ENCODE measurements at places on chromosomes 1 and 21.

DNA sequence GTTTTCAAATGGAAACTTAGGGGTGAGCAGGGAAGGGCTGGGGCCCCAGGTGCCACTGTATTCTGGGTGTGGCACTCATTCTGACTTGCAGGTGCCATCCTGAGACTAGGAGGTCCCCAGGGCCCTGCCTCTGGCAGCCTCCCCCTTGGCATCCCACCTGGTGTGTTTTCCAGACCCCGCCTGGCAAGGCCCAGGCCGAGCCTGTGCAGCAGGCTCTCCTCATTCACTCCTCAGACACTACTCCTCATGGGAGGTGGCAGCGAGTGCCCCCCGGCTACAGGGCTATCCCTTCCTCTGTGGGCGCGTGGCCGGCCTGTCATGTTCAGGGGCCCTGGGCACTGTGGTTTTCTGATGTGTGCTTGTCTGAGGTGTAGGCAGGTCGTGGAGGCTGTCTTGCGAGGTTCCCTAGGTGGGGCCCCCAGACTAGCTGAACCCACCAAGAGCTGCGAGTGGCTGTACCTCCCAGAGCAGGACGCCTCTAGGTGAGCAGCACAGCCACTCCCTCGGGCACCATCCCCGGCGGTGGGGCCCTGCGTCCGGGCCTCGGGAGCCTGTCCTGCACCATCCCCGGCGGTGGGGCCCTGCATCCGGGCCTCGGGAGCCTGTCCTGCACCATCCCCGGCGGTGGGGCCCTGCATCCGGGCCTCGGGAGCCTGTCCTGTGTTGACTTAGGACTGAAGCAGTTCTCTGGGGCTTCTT, 13.2 kb downstream of the SLX9 start:
- DNase-seq, result no peak

- no peak for DNase-seq
Observed at GRCh38 chr1:234091065-234091401, 186.6 kb downstream of the SLC35F3 start.

DNA sequence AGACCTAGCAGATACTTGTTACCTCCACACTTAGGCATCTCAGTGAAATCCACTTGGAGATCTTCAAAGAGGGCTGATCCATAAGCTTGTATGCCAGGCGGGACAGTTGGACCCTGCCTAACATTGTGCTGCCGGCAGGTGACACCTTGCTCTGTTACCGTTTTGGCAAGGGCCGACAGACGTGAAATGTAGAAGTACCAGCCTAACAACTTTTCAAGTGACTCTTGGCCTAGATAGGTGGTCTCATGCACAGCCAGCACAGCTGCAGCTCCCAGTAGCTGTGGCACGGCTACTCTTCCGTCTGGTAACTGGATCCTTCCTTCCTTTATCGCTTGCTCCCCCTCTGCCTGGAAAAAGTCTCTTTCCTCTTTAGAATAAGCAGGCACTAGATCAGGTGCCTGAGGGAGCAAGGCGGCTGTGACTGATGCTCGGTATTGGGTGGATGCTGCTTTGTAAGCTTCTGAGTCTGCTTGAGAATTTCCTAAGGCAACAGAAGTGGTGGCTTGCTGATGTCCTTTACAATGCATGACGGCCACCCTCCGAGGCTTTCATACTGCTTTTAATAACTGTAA, 713.5 kb downstream of the AMY1C start:
- no peak for DNase-seq

GRCh38 chr1:84141182-84142003, 2.7 kb upstream of the PRKACB start:
- no peak for DNase-seq

DNA sequence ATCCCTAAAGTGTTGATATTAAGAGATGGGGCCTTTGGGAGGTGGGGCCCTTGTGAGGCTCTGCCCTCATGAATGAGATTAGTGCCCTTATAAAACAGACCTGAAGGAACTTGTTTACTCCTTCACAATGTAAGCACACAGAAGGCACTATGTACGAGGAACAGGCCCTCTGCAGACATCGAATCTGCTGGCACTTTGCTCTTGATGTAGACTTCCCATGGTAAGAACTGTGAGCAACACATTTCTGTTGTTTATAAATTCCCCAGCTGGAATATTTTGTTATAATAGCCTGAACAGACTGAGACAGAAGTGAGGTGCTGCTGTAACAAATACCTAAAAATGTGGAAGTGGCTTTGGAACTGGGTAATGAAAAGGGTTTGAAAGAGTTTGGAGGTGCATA, 193.2 kb downstream of the TGFB2 start:
- DNase-seq, result no peak

DNA sequence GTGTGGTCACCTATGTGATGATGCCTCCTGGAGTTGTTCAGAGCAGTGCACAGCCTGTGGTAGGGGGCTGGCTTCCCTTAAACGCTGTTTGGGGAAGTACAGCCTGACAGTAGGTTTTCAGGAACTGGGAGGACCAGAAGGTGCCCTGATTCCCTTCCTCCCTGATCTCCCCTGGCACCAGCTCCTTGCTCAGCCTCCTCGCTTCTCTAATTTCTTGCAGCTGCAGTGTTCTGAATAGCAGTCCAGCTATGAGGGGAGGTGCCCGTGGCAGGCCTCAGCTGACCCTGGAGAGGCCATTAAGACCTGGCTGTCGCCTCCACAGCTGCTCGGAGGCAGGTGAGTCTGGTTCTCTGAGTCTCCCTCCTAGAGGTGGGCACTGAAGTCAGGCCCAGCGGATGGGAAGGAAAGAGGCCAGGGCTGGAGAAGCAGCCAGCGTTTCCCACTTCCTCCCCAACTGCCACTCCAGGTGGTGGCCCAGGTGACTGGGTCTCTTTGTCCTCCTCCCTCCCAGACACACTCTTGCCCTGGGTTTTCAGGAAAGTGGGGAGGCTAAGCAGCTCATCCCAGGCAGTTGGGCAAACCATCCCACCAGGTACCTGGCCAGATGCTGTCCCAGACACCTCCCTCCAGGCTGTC, 52.0 kb upstream of the RPL11 start:
- DNase-seq, result peak; percentile 57

- DNase-seq, result no peak
Observed at GRCh38 chr1:214494706-214495105, 56.7 kb downstream of the PTPN14 start.

DNA sequence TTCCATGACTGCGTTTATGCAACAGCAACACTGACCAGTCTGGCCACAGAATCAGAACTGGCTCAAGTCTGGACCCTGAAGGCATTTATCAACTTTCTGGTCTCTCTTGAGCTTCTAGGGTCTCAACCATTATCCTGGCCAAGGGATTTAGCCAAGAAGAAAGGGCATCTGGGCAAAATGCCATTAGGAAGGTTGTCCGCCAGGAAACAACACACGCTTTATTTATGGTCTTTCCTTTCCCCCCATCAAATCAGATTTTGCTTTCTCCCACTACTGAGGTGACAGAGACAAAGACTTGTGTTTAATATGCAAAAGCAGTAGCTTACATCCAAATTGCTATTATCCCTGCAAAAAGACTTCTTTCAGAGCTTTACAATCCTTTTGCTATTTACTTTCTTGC, 81.6 kb upstream of the PPP2R5A start:
- no peak for DNase-seq

DNA sequence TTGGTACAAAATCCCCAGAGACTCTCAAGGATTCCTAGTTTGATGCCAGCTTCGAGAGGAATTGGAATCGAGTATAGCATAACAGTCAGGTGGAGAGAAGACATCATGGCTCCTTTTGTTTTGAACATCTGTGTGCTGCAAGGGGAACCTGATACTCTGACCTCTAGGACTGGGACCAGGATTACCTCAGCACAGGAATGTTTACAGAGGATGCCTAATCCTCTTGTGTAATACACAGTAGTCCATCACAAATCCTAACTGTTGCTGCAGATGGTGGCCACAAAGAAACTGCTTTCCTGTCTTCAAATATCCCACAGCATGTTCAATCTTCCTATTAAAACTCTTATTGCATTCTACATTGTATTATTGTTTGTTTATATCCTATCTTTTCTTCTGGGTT, 111.8 kb upstream of the PRMT6 start:
- DNase-seq, result no peak

GRCh38 chr1:219526074-219526473, 86.8 kb downstream of the ZC3H11B start:
- no peak for DNase-seq

DNA sequence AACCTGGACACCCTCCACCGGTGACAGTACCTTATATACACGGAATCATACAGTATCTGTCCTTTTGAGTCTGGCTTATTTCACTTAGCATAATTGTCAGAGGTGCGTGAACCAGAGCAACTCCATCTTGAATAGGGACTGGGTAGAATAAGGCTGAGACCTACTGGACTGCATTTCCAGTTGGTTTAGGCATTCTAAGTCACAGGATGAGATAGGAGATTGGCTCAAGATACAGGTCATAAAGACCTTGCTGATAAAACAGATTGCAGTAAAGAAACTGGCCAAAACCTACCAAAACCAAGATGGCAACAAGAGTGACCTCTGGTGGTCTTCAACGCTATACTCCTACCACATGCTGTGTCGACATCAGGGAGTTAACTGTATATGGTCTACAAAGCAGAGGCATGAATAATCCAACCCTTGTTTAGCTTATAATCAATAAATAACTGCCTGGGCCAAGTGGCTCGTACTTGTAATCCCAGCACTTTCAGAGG, 1.4 kb upstream of the FDPS start:
- peak; percentile 12 for DNase-seq

- peak; percentile 87 for DNase-seq
Observed at GRCh38 chr1:160284782-160285344, at the start of gene PEX19. Gene PEX19 (minus strand): TSS chr1:160285133. CDS start chr1:160285124, 9 bp downstream.

GRCh38 chr21:15028186-15028585, 36.6 kb downstream of the NRIP1 start:
- no peak for DNase-seq

DNA sequence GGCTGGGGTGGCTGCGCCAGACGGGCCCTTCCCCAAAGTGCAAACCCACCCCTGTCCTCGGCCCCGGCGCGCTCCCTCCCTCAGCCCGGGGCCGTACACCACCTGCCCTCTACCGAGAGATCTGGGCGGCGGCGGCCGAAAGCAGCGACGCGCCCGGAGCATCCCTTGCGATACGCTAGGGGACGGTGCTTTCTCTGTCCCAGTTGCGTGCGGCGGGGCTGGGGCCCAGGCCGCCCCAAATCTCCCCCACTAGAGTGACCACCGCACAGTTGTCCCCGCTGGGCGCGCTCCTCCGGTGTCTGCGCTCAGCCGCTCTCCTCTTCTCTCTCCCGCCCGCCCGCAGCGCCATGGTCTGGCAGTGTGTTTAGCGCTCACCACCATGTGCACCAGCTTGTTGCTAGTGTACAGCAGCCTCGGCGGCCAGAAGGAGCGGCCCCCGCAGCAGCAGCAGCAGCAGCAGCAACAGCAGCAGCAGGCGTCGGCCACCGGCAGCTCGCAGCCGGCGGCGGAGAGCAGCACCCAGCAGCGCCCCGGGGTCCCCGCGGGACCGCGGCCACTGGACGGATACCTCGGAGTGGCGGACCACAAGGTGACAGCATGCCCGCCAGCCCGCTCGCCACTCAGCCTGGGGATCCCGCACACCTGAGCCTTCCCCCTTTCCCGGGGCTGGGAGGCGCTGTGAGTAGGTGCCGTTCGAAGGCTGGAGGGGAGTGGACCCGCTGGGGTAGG, 1.0 kb downstream of the ST6GALNAC5 start:
- DNase-seq, result peak; percentile 16

DNA sequence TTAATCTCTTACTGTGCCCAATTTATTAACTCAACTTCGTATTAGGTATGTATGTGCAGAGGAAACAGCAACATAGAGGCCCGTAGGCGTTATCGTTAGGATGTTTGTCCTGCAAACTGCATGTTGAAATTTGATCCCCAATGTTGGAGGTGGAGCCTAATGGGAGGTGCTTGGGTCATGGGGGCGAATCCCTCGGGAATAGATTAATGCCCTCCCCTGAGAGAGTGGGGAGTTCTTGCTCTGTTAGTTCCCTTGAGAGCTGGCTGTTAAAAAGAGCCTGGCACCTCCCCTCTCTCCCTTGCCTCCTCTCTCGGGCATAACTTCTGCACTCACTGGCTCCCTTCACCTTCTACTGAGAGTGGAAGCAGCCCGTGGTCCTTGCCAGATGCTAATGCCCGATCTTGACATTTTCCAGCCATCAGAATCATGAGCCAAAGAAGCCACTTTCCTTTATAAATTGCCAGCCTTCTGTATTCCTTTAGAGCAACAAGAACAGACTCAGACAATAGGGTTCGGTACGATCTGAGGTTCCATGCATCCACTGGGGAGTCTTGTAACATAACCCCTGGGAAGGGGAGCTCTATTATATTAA, 149.0 kb upstream of the RAB4A start:
- no peak for DNase-seq

GRCh38 chr1:161720422-161720821, 922 bp upstream of the FCRLB start:
- DNase-seq, result no peak

DNA sequence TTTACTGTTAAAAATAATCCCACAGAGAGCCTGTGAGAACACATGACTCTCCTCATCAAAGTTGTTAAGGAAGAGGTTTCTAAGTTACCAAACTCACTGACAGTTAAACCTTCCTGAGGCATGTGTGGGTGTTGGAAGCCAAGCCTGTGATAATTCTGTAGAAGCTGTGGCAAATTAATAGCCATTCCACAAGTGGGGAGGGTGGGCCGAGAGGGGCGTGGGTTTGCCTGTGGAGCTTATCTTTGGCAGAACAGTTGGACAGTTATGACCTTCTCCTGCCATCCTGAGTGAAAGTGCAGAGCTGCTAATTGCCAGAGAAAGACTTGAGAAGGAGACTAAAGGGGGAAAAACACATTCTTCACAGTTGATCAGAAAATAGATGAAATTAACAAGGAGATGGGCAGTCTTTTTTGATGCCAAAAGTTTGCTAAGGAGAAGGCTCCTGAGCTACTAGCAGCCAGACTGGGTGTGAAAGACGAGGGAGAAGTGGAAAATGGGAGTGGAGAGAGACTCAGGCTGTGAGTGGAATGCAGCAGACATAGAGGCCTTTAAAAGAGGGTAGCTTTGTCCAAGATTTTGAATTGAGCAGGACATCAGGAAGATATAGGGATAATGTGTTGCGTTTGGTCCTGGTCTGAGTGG, 1.6 kb upstream of the PLA2G2C start:
- DNase-seq, result no peak

DNA sequence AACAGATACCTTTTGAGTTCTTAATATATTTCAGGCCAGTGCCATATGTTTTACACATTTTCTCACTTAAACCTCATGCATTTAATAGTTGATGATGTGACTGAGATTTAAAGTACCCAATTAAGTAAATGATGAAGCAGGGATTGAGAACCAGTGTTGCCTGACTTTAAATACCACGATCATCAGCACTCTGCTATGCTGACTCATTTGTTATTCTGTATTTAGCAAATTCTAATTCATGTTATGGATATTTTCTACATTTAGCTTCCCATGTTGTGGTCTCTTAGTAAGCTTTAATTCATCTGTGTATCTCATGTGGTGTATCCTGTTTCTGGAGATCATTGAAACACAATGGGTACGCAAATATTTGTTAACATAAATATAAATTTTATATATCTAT, 363.0 kb downstream of the PTBP2 start:
- no peak for DNase-seq

DNA sequence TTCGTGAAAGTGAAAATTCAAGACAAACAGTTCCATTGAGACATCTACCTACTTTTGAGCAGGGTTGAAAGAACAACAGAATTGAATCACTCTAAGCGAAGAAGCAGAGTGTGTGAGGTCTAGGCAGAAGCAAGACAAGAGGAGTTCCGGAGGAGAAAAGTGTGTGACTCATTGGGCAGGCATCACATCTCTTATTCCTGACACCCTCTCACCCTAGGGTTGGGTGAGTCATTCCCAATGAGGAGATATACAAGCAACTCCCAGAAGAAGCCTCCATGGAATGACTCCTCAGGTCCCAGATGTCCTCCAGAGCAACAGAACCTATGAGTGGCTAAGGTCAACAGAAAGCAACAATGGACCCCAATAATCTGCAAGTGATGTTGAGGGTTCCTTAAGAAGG, 138.1 kb downstream of the TPR start:
- no peak for DNase-seq
